Activated CD4-positive, alpha-beta memory T cell treated with anti-CD3 and anti-CD28 coated beads for 36 hours (primary cell): ENCODE measurements at places on chromosomes 6 and 20. TPM values are rescaled to one million over a fixed set of nuclear protein-coding genes. Genes with fewer than 3 reads are reported as not detected.

- no peak for DNase-seq
Observed at GRCh38 chr6:8888468-8888867, 453.1 kb upstream of the SLC35B3 start.

Gene SEL1L2
- not detected for total RNA-seq

Gene PDYN
- total RNA-seq = not detected

Gene ELOVL4
- 1.3 TPM for total RNA-seq

- no peak for DNase-seq
Observed at GRCh38 chr20:6637160-6637579, 130.3 kb upstream of the BMP2 start.

Gene RAET1G
- not detected for total RNA-seq

DNA sequence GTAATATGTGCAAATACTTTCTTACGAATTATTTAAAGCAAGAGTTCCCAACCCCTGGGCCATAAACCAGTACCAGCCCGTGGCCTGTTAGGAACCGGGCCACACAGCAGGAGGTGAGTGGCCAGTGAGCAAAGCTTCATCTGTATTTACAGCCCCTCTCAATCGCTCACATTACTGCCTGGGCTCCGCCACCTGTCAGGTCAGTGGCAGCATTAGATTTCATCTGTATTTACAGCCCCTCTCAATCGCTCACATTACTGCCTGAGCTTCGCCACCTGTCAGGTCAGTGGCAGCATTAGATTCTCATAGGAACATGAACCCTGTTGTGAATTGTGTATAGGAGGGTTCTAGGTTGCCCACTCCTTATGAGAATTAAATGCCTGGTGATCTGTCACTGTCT lies 142.0 kb downstream of the RNASET2 start:
- no peak for DNase-seq

DNA sequence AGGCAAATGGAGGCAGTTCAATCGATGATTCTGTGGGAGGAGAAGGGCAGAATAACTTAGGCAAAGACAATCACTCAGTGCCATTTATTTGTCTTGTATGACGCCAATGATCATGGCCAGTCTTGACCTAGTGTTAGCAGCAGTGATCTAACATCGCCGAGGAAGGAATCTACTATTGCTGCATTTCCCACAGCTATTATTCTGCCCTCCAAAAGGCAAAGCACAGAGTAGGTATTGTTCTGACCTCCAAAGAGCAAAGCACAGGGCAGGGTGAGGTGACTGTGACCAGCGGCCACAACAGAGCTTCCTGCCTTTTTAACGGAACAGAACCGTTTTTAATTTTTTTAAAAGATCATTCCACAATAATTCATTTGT lies 235.9 kb downstream of the CDH4 start:
- DNase-seq = no peak

DNA sequence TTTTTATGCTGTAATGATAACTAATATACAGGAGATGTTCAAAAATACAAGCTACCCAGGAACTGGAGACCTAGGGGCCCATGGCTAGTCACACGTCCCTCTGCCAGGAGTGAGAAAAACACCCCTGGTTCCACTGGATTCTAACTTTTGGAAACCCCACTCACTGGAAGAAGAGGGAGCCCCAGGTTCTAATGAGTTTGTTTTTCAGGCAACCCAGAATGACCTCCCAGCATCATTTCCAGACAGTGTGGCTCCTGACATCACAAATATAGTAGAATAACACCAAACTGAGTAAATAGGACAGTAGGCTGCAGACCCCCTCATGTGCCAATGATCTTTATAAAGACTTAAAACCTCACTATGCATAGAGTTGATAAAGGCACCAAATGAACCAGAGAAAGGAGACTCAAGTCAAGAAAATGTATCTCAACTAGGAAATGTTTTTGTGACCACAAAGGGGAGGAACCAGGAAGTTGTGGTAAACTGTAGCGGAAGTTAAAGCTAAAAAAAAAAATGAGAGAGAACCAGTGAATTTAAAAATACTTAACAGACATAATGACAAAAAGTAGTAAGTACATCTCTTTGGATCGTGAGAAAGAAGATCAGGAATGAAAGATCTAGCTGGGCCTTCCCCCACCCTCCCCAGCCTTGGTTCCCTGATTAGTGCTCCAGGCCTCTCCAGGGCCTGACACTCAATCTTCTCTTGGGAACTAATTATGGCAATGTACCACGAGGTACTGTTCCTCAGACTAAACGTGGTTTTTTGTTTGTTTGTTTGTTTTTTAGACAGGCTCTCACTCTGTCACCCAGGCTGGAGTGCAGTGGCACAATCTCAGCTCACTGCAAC lies 19.8 kb downstream of the HLA-E start:
- DNase-seq = peak; percentile 46

Gene CLVS2
- not detected for total RNA-seq

DNA sequence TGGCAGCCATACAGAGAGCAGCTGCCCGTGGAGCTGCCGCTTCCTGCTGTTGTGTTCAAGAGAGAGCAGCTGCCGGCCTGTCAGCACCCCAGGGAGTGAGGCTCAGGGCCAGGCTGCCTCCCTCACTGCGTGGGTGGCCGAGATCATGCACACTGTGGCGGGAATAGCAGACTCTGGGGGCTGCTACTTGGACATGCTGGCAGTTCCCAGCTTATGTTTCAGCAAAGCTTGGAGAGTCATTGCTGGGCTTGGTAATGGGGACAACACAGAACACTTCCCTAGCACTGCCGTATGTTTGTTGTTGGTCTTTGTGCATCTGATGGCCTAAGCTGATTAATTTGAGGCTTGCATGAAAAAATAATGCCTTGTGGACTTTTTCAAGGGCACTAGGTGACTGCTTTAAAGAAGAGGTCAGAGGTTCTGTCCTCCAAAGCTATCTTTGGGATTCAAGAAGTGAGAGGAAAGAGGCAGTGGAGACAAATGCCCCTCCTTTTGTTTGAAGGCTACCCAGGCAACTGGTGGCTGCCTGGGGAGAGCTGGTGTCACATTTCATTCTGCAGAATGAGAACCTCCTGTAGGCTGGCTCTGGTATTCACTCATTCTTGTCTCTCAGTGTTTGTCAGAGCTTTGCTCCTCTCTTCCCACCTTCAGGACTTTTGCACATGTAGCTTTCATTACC lies 18.8 kb downstream of the MRAP2 start:
- DNase-seq = no peak

Gene SKIC2
- total RNA-seq = 101 TPM

DNA sequence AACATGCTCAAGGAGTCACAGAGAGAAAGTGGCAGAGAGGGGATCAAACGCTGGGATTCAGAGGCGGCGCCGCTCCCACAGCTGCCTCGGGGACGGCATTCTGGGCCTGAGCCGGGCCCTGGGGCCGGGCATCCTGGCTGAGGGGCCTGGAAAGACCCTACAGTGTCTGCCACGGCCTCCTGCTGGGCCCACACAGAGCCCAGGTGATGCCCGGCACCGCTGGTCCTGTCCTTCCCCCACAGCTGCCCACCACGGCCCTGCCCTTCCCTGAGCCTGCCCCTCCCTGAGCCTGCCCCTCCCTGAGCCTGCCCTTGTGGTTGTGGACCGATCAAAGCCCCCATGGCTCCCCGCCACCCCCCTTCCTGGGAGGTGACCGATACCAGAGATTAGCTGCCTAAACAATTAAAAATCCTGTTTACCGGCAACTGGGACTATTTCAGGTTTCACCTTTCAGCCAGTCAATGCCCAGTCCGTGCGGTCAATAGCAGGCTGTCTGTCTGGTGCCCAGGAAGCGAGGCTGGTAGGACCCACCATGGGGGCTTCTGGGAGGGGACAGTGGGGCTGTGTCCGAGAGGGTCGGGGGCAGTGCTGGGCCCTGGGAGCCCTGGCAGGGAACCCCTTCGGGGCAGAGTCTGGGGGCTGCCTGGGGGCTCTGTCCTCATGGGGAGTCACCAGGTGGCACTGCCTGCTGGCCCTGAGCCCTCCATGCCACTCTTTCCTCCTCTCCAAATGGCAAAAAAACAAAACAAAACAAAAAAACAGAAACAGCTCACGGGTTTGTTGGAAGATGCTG lies 55.4 kb upstream of the GATA5 start:
- no peak for DNase-seq

- no peak for DNase-seq
Observed at GRCh38 chr6:24284006-24284405, 73.9 kb downstream of the DCDC2 start.

- DNase-seq = no peak
Observed at GRCh38 chr20:36745234-36745926, 510 bp downstream of the NDRG3 start.

- no peak for DNase-seq
Observed at GRCh38 chr6:7674291-7674690, 51.6 kb upstream of the BMP6 start.

Gene TXLNB
- 0.31 TPM for total RNA-seq

DNA sequence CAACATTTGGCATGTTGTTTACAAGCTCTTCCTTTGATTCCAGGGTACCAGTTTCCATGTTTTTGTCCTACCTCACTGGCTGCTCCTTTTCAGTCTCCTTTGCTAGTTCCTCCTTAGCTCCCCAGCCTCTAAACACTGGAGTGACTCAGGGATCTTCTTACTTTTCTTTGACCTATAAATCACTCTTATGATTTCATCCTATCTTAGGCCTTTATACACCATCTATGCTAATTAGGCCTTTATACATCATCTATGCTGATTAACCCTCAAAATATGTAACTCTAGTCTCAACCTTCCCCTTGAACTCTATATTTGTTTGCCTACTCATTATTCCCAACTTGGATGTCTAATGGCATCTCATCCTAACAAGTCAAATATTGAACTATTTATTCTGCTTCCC lies 9.5 kb downstream of the TMEM30A start:
- DNase-seq = no peak

- DNase-seq = no peak
Observed at GRCh38 chr6:152364866-152365265, 272.3 kb downstream of the SYNE1 start.

Gene ARHGAP18
- total RNA-seq = 7.0 TPM

DNA sequence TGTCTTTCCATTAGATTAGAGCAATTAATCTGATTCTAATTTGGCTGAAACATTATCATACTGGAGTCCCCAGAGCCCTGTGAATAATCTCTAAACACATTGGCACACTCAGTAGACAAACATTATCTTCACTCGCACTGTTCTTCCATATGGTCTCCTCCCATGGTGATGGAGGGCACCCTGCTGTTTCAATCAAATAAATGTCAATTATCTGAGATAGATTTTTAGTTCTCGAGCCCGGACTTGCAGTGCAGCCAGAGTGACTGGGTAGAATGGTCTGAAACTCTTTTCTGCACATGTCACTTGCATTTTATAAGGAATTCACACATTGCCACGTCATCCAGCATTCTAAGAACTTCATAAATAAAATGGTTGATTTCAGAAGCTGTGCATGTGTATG lies 90.6 kb upstream of the MAP3K7 start:
- DNase-seq = no peak
